ENCODE measurements at places on chromosomes 2 and 18.

GRCh38 chr18:26207937-26208336, 18.3 kb upstream of the TAF4B start:
- no peak for DNase-seq

GRCh38 chr2:68466361-68466777, 725 bp downstream of the FBXO48 start:
- DNase-seq, result peak; percentile 47

GRCh38 chr2:239779584-239779983, 245.6 kb downstream of the NDUFA10 start:
- DNase-seq, result no peak

DNA sequence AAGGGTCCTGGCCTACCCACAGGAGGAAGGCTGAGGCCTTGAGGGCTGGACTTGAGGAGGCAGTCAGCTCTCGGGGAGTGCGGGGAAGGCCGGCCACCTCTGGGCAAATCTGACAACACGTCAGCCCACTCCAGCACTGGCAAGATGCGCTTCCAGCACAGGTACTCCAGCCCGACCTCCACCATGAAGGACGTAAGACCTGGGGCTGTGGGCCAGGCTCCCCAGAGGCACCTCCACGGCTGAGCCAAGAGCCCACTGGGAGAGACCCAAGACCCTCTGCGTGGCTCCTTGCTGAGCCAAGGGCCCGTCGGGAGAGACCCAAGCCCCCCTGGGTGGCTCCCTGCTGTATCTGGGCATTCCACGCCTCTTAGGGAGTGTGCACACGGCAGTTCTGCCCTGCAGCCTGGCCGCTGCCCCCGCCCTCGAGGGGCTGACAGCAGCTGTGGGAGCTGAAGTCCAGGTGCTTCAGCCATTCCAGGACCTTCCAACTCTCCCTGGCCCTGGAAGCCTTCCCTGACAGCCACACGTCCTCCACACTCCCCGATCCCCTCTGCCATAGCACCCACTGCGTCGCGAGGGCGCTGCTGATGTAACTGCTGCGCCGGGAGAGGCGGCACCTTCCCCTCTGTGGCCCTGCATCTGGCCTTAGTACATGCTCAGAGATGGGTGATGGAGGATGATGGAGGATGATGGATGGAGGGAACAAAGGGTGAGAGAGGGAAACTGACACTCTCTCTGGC, 50.2 kb downstream of the BIN1 start:
- DNase-seq, result no peak

GRCh38 chr2:150222379-150222778, 265.1 kb downstream of the RND3 start:
- no peak for DNase-seq

DNA sequence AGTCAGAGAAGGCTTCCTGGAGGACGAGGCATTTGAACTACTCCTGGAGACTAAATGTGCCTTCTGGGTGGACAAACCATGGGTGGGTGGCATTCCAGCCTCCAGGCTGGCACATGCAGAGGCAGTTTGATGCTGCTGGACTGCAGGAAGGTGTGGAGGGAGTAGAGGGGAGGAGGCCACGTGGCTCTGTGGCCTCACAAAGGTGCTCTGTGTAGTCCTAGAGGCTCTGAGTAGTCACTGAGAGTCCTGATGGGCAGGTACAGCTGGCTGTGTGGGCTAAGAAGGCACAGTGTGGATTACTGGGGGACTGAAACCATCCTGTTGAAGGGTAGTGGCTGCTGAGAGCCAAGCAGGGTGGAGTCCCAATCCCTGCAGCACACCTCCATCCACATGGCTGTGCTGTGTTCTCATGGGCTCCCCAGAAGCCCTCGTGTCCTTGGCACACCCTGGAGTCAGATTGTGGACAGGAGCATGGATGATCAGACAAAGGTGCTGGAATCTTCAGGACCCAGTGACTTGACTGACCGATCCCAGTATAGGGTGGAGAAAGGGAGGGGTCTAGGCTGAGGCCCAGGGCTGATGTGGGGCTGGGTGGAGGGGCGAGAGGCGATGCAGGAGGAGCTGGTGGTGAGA, 87.4 kb upstream of the HS6ST1 start:
- no peak for DNase-seq

- no peak for DNase-seq
Measured at GRCh38 chr18:77478646-77479442, 229.2 kb downstream of the GALR1 start.

- no peak for DNase-seq
Measured at GRCh38 chr18:62413206-62413605, 88.1 kb downstream of the TNFRSF11A start.

DNA sequence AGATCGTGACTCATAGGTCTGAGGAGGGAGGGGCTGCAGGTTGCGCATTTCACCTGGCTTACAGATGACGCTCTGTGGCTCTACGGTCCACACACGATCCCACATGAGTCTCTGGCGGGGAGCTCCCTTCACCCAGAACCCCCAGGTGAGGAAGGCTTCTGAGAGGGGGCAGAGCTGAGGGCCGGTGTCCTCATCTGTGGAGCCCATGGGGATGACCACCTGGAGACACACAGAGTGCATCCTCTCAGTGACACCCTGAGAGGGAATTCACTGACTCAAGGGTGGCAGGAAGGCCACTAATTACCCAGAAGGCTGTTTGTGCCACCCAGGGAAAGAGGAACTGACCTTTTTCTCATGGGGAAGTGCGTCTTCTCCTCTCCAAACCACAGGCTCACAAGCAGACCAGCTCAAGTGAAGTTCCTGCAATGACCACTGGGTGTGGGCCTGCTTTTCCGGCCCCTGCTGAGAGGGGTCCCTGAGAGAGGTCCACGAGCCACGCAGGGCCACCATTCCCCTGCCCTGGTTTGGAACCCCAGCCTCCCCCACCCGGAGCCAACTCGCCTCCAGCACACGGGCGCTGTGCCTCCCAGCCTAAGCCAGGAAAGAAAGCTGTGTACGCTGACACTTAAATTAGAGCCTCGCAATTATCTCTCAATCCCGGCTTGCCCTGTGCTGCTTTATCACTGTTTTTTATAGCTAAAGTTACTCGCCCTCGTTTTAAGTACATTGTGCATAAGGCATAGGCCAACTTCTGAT, 114.1 kb downstream of the BCL11A start:
- no peak for DNase-seq

DNA sequence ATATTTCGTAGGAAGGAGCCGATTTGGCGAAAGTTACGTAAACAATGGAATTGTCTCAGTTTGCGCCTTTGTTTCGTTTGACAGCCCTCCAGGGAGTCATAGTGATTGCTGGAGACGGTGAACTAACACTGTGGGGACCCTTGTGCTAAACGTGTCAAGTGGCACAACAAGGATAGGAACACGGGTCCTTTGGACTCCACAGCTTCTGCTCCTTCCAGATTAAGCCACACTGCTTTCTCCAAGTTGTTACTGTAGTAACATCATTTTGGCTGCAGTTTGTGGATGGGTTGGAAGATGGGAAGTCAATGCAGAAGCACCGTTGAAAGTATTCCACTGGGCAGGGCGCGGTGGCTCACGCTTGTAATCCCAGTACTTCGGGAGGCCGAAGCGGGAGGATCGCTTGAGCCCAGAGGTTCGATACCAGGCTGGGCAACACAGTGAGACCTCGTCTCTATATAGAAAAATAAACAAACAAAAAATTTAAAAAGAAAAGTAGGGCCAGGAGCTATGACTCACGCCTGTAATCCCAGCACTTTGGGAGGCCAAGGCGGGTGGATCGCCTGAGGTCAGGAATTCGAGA, 636 bp upstream of the IMMT start:
- no peak for DNase-seq

DNA sequence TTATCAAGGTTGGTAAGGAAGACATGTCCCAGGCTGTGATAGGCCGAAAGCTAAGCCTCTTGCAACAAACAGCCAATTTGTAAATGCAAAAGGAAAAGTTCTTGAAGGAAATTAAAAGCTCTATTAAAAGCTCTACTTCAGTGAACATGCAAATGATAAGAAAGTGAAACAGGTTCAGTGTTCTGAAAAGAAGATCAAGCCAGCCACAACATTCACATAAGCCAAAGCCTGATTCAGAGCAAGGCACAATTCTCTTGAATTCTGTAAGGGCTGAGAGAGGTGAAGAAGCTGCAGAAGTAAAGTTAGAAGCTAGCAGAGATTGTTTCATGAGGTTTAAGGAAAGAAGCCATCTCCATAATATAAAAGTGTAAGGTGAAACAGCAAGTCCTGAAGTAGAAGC, 1259.5 kb upstream of the PIK3C3 start:
- no peak for DNase-seq

- no peak for DNase-seq
Measured at GRCh38 chr2:25168256-25169072, at the start of gene POMC. TSS of gene POMC (minus strand) at chr2:25168580. CDS start at chr2:25164772, 3,808 bp downstream.

DNA sequence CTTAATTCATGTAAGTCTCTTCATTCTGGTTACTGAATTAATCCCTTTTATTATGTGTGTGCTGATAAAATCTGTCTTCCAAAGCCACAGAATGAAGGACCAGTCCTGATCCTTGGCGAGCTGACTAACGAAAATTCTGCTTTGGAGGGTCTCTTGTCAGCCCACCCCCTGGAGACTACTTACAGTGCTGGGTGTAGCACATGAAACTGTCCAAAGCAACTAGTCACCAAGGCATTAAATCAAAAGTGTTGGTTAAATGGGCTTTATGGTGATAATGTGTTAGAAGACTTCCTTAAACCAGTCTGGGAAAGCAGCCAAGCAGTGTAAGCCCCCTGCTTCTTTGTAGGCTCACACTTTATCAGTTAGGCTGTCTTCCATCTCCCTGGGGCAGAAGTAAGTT, 420.2 kb downstream of the SUCLG1 start:
- DNase-seq, result no peak

DNA sequence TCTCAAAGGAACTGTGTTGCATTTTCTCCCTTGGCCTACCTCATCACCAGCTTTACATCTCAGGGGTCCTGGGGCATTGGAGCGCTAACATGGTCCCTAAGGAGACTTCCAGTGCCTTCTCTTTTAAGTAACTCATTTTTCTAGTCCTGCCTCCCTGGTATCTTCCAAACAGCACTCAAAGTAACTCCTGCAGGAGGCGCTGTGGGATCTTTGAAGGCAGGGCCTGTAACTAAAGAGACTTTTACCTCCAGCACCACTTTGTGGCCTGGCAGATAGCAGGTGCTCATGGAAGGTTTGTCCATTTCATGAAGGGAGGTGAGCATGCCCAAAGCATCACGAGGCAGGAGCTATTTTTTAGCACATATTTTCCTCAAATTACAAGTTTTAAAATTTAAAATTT, 411.0 kb upstream of the GYPC start:
- peak; percentile 45 for DNase-seq

- no peak for DNase-seq
Measured at GRCh38 chr18:44128365-44128764, 552.3 kb upstream of the SETBP1 start.

- no peak for DNase-seq
Measured at GRCh38 chr2:4047961-4048891, 344.9 kb downstream of the DCDC2C start.

DNA sequence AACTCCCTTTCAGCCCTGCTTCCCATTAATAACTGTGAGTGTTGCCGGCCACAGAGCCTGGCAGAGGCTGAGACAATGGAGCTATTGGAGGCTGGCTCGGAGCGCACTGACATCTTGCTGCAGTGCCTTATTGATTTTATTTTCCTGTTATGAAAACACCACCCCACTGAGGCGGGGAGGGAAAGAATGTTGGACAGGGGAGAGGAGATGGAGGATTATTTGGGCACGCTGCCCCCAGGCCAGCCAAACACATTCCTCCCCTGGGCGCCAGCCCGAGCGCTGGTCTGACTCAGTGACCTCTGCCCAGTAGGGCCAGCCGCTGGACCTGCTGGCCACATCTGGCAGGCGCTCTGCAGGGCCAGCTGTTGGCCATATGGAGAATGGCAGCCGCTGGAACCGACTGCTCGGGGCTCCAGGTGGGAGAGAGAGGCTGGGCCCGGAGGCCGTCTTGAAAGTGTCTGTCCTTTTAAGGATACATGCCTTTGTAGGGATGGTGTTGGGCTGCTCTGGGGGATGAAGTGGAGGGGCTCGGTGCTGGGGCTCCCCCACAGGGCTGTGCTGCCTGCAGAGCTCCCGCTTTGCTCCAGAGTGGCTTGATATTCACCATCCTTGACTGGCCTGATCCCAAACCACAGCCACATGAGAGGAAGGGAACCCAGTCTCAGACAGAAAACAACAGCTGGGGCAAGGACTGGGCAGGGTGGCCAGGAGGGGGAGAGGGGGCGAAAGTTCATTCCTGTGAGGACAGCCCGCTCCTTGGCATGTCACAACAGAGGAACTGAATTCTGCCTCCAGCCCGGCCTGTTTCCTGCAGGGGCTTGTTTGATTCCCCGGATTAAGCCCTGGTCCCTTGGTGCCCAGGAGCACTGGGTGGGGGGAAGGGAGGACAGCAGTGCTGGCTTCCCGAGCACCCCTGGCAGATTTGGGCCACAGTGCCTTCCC, 179.0 kb downstream of the KLHL29 start:
- DNase-seq, result no peak

DNA sequence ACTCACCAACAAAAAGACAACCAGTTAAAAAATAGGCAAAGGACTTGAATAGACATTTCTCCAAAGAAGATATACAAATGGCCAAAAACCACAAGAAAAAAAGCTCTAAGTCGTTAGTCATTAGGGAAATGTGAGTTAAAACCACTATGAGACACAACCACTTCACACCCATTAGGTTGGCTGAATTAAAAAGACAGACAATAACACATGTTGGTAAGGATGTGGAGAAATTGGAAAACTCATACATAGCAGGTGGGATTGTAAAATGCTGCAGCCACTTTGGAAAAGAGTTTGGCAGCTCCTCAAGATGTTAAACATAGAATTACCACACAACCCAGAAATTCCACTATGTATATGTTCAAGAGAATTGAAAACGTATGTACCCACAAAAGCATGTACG, 117.6 kb upstream of the SPATS2L start:
- DNase-seq, result no peak

DNA sequence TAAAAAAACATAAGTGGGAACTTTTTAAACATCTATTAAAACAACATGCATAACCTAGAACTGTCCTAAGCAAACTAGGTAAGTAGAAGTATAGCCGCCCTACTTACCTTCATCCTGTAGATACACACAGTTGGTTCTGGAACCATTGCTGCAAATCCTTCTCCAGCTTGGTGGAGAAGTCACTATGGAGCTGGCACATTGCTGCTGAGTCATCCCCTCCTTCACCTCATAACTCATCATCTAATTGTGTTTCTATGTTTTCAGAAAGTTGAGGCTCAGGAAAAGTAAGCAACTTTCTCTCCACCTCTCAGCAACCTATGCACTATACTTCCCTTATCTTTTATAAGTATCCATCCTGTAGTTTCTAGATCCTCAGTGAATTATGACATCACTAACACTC, 269.8 kb upstream of the MMADHC start:
- no peak for DNase-seq
